ENCODE measurements at places on chromosomes 12 and 14. TPM values are rescaled to one million over a fixed set of nuclear protein-coding genes. Genes with fewer than 3 reads are reported as not detected.

GRCh38 chr14:85479771-85480170 lies 50.2 kb upstream of the FLRT2 start:
- DNase-seq: no peak
- H3K4me3 ChIP-seq: no peak overlapping the region
- H3K27ac ChIP-seq: no peak overlapping the region
- no peaks in the 10 kb centered on the region for H3K36me3 ChIP-seq
- no peaks in the 10 kb centered on the region for H3K4me1 ChIP-seq
- H3K27me3 ChIP-seq: no peaks in the 10 kb centered on the region

DNA sequence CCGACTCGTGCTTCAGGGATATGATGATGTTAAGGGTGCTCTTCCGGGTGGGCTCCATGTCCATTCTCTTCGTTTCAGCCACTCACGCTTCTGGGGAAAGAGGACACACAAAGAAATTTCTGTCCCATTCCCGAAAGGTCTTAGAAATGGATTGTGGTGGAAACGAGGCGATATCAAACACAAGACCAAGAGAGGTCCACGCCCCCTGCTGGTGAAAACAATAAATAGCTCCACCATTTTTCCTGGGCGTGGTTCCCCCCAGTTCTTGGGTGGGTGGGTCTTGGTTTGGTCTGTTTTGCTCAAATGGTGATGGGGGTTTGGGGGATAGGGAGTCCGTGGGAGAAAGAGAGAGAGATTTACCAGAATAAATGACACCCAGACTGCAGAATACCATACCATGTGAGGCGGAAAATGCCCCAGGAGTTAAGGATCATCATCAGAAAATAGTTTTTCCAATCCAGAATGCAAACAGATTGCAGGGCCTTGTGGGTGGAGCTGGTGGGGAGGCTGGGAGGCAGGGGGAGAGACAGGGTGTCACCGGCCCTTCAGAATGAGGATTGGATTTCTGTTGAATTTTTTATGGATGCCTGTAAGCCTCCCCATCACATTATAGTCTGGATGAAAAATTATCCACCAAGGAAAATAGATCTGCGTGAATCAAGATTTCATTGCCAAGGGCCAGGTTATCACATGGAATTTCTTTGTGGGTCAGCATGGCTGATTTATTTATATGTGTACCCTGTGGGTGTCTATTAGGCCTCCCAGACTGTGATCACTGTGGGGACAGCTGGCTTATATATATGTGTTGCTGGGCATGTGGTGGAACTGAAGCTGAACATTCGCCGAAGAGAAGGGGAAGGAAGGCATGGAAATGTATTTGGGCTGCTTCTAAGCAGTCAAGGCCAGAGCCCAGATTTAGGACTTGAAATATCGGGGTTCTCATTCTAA lies 55.8 kb downstream of the SRRM4 start:
- H3K36me3 ChIP-seq: no peaks in the 10 kb centered on the region
- DNase-seq: peak; percentile 15
- H3K27me3 ChIP-seq: no peaks in the 10 kb centered on the region

GRCh38 chr12:106273491-106273890 lies 25.7 kb upstream of the CKAP4 start:
- H3K27ac ChIP-seq: no peak overlapping the region
- no peaks in the 10 kb centered on the region for H3K4me1 ChIP-seq
- H3K36me3 ChIP-seq: no peaks in the 10 kb centered on the region
- H3K27me3 ChIP-seq: no peaks in the 10 kb centered on the region

The SIX6 gene
- not detected for total RNA-seq

DNA sequence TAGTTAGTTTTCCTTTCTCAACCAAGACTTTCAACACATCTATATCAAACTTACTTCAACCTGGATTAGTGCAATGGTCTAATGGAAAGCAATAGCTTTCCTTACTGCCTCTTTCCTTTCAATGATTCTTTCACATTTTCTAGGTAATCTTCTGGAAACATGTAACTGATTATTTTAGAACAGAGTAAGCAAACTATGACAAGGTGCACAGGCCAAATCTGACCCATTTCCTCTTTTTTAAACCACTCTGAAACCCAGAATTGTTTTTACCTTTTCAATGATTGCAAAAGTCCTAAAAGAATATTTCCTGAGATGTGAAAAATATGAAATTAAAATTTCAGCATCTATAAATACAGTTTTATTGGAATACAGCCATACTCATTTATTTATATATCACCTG lies 81.6 kb upstream of the TMTC2 start:
- no peak overlapping the region for H3K4me3 ChIP-seq
- DNase-seq: no peak
- H3K27me3 ChIP-seq: no peaks in the 10 kb centered on the region
- H3K27ac ChIP-seq: no peak overlapping the region

- no peaks in the 10 kb centered on the region for H3K36me3 ChIP-seq
- no peak overlapping the region for H3K27ac ChIP-seq
- no peak overlapping the region for H3K4me3 ChIP-seq
Observed at GRCh38 chr14:86515195-86515594, 985.3 kb downstream of the FLRT2 start.

DNA sequence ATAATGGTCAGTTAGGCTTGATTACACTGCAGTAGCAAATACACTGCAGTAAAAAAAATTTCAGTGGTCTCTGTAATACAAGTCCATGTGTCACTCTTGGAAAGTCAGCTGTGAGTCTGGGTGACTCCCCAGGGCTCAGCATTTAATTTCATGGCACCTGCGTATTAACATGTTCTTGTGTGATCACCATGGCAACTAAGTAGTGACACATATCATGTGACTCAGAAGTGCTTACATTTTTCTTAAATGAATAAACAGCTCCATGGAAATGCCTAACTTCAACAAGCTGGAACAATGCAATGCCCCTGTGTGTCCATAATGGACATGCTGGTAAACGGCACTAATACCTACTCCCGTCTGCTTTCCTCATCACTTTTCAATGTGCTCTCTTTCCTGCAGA lies 88.5 kb upstream of the ANO4 start:
- no peaks in the 10 kb centered on the region for H3K36me3 ChIP-seq
- DNase-seq: no peak
- no peaks in the 10 kb centered on the region for H3K4me1 ChIP-seq
- H3K27me3 ChIP-seq: peaks cover 7% of the 10 kb centered on the region
- no peak overlapping the region for H3K27ac ChIP-seq

DNA sequence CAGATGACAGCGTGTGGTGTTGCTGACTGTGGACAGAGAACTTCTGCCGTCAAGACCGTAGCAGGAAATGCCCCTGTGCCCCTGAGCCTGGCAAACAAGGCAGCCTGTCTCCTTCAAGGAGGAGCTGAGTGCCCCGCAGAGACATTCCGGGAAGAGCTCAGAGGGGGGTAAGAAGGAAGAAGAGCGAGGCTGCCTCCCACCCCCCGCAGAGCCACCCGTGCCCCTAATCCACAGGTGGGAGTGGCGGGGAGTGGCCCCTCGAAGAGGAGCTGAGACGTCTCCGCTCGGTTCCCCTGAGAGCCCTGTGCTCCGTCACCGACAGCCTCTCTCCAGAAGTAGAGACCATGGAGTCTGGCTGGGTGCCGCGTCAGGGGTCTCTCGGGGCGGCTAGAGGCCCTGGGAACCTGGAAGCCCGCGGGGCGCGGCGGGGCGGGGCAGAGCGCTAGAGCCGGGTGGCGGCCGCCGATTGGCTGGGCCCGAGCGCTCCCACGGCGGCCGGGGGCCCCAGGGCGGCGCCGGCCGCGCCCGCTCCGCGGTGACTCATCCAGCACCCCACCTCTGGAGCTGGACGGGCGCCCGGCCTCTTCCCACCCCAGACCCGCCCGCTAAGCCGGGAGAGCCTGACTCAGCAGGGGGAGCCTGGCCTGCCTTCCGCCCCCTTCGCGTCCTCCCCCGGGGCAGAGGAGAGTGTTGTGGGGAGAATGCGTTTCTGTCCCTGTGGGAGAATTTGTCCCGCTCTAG lies 25.2 kb upstream of the KRT78 start:
- H3K27ac ChIP-seq: no peak overlapping the region
- no peaks in the 10 kb centered on the region for H3K36me3 ChIP-seq
- peaks cover 14% of the 10 kb centered on the region for H3K4me1 ChIP-seq
- H3K4me3 ChIP-seq: peak overlapping the region; percentile 57

The IL31 gene
- total RNA-seq: 3.8 TPM

GRCh38 chr12:109557200-109557599 lies 16.1 kb downstream of the MMAB start:
- no peak for DNase-seq
- no peak overlapping the region for H3K27ac ChIP-seq
- peaks cover 7% of the 10 kb centered on the region for H3K36me3 ChIP-seq
- H3K4me3 ChIP-seq: no peak overlapping the region

DNA sequence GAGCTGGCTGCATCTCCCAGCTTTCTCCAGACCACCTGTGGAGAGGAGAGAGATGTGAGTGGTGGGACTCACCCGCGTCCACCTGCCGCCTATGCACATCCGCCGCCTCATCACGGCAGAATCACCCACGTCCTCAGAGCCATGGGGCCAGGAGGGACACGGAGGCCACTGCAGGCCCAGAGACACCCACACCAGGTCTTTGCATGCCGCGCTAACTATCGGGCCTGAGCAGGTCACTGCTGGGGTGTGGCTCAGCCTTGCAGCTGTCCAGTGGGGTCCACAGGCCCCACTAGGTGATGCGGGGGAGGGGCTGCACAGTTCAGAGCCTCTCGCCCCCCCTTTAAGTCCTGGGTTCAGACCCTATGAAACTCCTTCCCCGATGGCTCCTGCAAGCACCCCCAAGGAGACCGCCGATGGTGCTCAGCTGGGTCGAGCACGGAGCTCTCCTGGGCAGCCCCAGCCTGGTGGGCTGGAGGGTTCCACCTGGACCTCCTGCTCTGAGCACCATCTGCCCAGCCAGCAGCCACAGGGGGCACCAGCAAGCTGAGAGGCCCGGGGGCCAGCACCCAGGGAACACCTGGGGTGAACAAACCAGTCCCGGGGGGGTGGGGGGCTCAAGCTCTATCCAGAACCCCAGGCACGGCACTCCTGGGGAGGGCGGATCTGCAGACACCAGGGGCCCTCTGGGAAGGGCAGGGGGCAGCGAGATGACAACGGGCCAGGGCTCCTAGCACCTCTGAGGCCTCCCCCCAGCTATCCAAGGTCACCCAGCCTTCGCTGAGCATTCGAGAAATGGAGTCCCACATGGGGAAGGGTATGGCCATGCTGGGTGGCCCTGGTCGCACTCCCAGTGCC lies 34.3 kb downstream of the CCNK start:
- no peak for DNase-seq
- H3K27ac ChIP-seq: no peak overlapping the region
- no peaks in the 10 kb centered on the region for H3K4me1 ChIP-seq
- no peak overlapping the region for H3K4me3 ChIP-seq
- H3K36me3 ChIP-seq: peaks cover 6% of the 10 kb centered on the region
- no peaks in the 10 kb centered on the region for H3K27me3 ChIP-seq

DNA sequence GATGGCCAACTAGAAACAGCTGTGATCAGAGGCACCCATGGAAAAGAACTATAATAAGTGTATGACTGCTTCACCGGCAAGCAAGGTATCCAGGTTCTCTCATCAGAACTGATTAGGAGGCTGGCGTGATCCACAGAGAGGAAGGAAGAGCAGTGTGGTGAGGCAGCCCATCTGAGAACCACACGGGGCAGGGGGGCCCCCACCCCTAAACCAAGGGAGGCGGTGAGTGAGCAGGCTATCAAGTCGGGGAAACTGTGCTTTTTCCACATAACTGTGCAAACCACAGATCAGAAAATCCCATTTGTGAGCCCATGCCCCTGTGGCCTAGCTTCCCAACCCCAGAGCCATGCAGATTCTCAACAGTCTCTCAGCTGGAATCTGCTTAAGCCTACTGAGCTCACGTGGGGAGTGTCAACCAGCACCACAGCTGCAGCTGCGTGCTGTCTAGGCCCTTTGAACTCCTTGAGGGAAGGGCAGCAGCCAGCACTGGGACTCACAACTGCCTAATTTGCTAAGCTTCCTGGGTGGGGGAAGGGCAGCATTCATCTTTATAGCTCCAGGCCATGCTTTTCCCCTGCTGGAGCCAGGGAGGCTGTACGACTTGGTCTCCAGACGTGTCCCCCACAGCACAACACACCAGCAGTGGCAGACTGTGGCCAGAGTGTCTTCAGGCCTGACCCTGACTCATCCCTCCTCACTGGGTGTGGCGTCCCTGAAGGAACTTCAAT lies 444.4 kb upstream of the ATP2B1 start:
- H3K4me1 ChIP-seq: peaks cover 4% of the 10 kb centered on the region
- no peak overlapping the region for H3K27ac ChIP-seq
- peaks cover 5% of the 10 kb centered on the region for H3K27me3 ChIP-seq

- no peaks in the 10 kb centered on the region for H3K4me1 ChIP-seq
- DNase-seq: no peak
Observed at GRCh38 chr14:85921241-85921640, 391.3 kb downstream of the FLRT2 start.

DNA sequence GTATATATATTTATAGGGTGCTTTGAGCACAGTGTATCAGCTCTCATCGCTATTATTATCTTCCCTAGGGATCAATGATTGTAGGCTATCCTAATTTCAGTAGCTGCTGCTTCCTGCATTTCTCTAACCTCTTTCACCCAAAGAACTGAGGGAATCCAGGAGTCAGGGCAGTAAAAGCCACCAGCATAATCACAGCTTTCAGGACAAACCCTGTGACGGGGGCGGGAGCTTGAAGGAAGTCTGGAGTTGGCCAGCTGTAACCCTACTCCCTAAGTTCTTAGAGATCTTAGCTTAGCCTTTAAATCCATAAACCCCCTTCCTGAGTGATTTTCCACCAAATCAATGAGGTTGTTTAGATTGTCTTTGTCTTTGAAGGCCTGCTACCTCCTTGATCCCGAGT lies 33.7 kb downstream of the FLVCR2 start:
- no peak overlapping the region for H3K27ac ChIP-seq
- H3K4me1 ChIP-seq: peaks cover 5% of the 10 kb centered on the region
- no peaks in the 10 kb centered on the region for H3K27me3 ChIP-seq
- no peak overlapping the region for H3K4me3 ChIP-seq
- no peak for DNase-seq
- peaks cover 14% of the 10 kb centered on the region for H3K36me3 ChIP-seq

The DPF3 gene
- 0.39 TPM for total RNA-seq

GRCh38 chr12:109741970-109742703 lies 28.5 kb downstream of the FAM222A start:
- no peaks in the 10 kb centered on the region for H3K36me3 ChIP-seq
- H3K4me3 ChIP-seq: no peak overlapping the region
- H3K27me3 ChIP-seq: peaks cover 6% of the 10 kb centered on the region

The CD163L1 gene
- total RNA-seq: not detected

DNA sequence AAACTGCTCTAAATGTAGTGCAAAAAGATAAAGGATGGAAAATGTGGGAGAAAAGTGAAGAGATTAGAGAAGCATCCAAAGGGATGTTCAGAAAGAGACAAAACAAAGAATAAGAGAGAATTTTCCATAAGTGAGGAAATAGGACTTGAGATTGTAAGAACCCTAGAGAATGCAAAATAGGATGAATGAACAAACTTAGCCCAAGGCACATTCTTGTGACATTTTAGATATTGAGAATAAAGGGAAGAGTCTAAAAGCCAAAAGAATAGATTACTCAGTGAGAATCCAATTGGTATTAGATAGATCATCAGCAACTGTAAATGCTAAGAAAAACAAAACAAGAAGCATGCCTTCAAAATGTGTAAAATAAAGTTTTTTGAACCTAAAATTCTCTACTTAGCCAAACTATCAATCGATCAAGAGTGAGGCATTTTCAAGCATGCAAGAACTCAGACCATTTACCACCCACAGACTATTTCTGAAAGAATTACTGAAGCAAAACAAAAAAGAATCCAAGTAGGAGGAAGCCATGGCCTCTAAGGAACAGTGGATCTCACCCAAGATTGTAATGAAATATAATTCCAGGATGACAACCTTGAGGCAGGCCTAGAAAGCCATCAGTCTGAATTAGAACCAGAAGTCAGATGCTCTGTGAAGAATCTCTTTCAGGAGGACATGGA lies 33.5 kb downstream of the DYRK2 start:
- H3K4me1 ChIP-seq: peaks cover 13% of the 10 kb centered on the region
- DNase-seq: no peak
- no peak overlapping the region for H3K27ac ChIP-seq
- H3K36me3 ChIP-seq: peaks cover 6% of the 10 kb centered on the region
- no peak overlapping the region for H3K4me3 ChIP-seq
- no peaks in the 10 kb centered on the region for H3K27me3 ChIP-seq
